Activated CD8-positive, alpha-beta memory T cell treated with anti-CD3 and anti-CD28 coated beads for 48 hours (primary cell): ENCODE measurements at places on chromosomes 6 and 20.

DNA sequence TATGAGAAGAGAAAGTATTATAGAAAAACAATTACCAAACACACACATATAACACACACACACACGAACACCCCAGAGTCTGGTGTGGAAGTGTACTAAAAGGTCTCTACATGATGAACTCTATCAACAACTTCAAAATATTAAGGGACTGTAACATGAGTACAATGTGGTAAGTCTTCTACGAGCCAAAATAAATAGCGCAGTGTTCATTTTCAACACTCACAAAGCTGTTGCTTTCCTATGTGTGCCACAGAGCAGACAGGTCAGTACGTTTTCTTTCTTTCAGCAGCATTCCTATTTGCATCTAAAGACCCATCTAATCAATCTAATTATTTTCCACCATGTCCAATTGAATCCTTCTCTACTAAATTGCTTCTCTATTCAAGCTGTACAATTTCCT is 12.1 kb upstream of the CNKSR3 start:
- no peak for DNase-seq

- no peak for DNase-seq
Observed at GRCh38 chr6:26232306-26232939, 132.6 kb upstream of the BTN3A2 start.

DNA sequence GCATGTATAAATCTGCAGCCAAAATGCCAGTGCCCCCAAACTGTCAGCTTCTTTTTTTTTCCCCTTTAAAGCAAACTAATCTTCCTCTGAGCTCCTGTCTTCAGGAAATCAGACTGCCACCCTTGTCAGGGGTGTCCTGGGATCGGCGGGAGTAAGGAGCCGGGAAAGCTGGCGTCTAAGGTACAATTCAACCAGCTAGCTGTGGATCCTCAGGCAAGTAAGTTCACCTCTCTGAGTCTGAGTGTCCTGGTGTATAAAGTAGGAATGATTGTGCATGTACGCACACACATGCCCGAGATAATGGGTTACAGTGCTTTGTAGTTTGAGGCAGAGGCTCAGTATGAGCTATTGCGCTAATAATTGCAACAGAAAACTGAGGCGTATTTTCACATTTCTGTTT is 98.3 kb downstream of the ANKRD60 start:
- no peak for DNase-seq

GRCh38 chr6:31737315-31737990 is 1.1 kb upstream of the CLIC1 start:
- DNase-seq = no peak

DNA sequence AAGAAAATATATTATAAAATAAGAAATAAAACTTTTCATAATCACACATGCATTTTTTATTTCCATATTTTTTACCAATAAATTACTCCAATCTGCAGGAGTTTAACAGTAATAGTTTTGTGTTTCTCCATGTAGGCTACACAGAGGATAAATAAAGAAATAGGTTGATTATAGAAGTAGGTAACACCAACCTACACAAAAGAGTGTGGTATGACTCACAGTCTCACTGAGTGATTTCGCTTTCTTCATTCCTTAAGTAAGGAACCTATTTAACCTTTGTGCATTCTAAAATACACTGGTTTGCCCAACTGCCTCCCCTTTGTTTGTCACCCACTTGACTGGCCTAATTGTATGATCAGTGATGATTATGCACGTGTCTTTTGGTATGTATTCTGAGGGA is 244.2 kb upstream of the RIMS1 start:
- no peak for DNase-seq

DNA sequence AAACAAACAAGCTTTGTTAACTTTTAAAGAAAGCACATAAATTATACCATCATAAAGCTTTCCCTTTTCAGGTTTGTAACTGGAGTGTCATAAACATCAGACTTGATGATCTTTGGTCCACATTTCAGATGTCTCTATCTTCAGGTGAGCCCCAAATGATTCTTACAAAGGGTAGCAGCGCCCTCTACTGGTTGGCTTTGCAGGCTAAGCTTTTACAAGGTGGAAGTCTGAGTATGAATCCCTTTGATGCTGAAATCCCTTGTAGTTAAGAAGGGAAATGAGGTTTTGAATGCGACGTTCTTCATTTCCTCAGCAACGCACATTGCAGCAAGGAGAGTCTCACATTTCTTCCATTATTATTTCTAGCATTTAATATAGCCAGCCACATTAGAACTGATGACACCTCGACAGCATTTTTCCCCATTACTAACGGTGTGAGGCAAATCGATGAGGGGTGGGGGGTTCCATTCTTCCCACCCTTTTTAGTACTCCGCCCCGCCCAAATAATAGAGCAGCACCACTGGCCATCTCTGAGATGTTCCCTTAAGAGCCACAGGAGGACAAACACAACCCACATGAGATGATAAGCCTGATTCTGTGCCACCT is 126.3 kb upstream of the NT5E start:
- DNase-seq = peak; percentile 75

- DNase-seq = no peak
Observed at GRCh38 chr6:2958331-2958711, 13.0 kb downstream of the SERPINB6 start.

- no peak for DNase-seq
Observed at GRCh38 chr20:33838035-33838864, 27.1 kb downstream of the CHMP4B start.

DNA sequence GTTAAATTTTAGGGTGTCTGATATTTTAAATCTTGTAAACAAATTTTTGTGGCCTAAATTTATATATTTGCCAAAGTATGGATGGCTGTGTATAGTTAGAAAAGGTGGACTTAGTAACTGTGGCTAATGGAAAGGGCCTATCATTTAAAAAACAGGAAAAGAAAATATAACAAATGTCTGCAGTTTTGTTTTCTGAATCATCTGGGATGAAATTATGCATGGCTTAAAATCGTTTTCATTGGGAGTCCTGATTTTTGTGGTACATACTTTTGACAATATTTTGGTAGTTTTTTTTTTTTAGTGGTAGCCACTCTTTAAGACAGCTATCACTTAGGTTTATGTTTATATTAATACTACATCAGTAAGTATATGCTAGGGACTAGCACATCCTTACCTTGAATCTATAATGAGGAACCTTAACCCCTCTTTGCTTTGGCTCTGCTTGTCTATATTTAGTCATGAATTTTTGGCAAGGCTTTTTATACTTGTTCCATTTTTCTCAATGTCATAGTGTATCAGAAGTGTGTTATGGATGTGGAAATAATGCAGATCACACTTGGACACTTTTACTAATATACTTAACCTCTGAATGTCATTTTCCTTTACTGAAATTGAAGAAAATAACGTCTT is 5.6 kb downstream of the ARID1B start:
- no peak for DNase-seq

- DNase-seq = no peak
Observed at GRCh38 chr6:15661853-15662325, 939 bp downstream of the DTNBP1 start.

DNA sequence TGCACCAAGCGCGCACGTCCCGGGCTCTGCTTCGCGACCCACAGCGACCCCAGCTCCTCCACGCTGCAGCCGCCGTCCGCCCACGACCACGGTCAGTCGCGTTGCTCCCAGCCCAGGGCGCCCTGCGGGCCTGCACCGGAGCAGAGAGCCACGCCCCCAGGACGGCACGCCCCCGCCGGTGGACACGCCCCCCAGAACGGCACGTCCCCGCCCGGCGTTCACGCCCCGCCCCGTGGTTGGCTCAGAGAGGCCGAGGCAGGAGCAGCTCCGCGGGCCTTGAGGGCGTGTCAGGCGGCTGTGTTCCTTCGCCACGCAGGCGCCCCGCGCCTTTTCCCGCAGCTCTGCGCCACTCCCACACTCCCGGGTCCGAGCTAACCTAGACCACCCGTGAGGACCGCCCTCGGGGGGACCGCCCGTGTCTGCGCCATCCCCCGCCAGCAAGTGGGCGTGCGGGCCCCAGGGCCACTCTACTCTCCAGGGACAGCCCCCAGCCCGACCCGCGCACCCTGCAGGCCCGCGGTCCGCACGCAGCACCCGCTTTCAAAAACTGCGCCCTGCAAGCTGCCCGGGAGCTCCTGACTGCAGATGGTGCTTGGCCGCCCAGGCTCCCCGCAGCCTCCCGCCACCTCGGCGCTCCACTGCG is at the start of gene RNASET2:
RNASET2 (minus strand) TSS at position 107 of the 643 bp plus-strand sequence. CDS start 368 bp downstream, outside the sequence.
- peak; percentile 96 for DNase-seq

DNA sequence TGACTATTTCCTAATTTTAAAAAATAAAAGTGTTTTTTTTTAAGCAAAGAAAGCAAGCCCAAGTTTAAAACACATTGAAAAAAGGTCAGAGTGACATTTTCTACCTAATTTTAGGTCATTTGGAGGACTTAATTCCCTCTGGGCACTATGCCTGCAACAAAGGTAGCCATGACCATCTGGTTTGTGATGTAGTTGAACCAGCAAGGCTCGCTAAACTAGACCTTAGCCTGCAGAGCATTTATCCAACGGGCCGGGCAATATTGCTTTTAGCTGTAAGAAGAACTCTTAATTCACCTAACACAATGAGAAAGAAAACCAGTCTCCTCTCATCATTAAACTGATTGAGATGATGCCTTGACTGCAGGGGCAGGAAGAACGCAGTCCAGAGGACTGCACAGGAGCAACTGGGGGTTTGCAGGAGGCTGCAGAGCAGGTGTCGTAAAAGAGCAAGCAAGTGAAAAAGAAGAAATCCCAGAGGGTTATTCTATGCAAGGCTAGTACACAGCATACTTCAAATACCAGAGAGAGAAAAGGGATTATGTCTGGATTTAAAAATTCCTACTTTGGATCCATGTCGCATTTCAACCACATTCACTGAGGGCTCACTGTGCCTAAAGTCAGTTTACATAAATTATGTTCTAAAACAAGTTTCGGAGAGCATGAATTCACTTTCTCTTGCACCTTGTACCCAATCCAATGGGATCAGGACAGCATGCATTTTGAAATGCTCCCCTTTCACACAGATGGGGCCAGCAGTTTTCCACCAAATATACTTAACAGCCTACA is 12.8 kb downstream of the TRAF3IP2 start:
- no peak for DNase-seq

- DNase-seq = no peak
Observed at GRCh38 chr20:35735826-35736470, 6.1 kb downstream of the RBM39 start.

- no peak for DNase-seq
Observed at GRCh38 chr6:162468326-162468725, 259.2 kb downstream of the PRKN start.

GRCh38 chr20:32574296-32575226 is 10.6 kb downstream of the NOL4L start:
- no peak for DNase-seq

GRCh38 chr6:134731615-134732014 is 218.3 kb downstream of the ALDH8A1 start:
- no peak for DNase-seq

GRCh38 chr6:14278446-14278845 is 160.9 kb downstream of the CD83 start:
- no peak for DNase-seq
